ENCODE measurements at places on chromosomes 7 and 10. TPM values are rescaled to one million over a fixed set of nuclear protein-coding genes. Genes with fewer than 3 reads are reported as not detected.

The SPDYE11 gene
- total RNA-seq, result not detected

The NKX6-2 gene
- not detected for total RNA-seq

The RAB11FIP2 gene
- 31.0 TPM for total RNA-seq

The MMP21 gene
- not detected for total RNA-seq

The FZD1 gene
- 20.1 TPM for total RNA-seq

The CTAGE8 gene
- 4.2 TPM for total RNA-seq

GRCh38 chr10:35726846-35727245 lies 84.8 kb upstream of the FZD8 start:
- H3K4me3 ChIP-seq, result no peak overlapping the region
- no peaks in the 10 kb centered on the region for H3K27me3 ChIP-seq
- H3K27ac ChIP-seq, result no peak overlapping the region
- DNase-seq, result no peak
- H3K4me1 ChIP-seq, result no peaks in the 10 kb centered on the region
- no peaks in the 10 kb centered on the region for H3K36me3 ChIP-seq

DNA sequence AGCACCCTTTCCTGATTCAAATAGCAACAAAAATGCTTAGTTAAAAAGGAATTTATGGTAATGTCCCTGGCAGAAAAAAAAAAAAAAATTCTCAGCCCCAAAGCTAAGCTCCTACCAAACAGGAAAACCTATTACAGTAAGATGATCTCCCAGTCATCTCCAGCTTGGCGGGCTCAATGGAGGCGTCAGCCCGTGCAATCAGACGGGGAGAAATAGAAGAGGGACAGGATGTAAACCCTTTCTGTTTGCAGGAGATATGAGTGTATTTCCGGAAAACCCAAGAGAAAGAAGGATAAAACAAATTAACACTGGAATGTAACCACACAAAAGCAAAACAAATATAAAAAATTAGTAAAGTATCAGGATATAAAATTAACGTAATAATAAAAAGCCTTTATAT lies 242.8 kb downstream of the TCERG1L start:
- H3K4me1 ChIP-seq, result no peaks in the 10 kb centered on the region
- H3K27me3 ChIP-seq, result no peaks in the 10 kb centered on the region
- no peaks in the 10 kb centered on the region for H3K36me3 ChIP-seq
- no peak overlapping the region for H3K27ac ChIP-seq
- no peak for DNase-seq

GRCh38 chr10:101781655-101781983 lies 1.6 kb downstream of the NPM3 start:
- no peak overlapping the region for H3K27ac ChIP-seq
- no peak for DNase-seq
- H3K4me3 ChIP-seq, result no peak overlapping the region
- H3K27me3 ChIP-seq, result peaks cover 26% of the 10 kb centered on the region

GRCh38 chr10:128576336-128576735 lies 450.1 kb upstream of the MKI67 start:
- H3K36me3 ChIP-seq, result no peaks in the 10 kb centered on the region
- no peak overlapping the region for H3K4me3 ChIP-seq
- H3K27me3 ChIP-seq, result peaks cover 3% of the 10 kb centered on the region
- DNase-seq, result no peak

DNA sequence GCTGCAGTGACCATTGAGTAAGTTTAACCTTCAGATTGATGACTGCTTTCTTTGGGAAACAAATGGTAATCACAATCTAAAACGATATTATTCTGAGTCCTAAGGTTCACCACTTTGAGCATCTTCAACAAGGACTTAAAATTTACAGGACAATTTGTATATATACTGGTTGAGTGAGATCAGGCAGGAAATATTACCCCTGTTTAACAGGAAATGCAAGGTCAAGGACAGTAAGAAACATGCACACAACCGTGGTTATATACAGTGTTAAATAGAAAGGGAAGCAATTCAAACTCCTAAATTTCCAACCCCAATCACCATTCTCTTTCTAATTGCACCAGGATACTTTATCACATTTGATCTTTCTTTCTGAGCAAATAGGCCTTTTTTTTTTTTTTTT lies 96.1 kb downstream of the ZNF277 start:
- H3K36me3 ChIP-seq, result peaks cover 17% of the 10 kb centered on the region
- H3K27me3 ChIP-seq, result no peaks in the 10 kb centered on the region
- H3K27ac ChIP-seq, result no peak overlapping the region
- no peak overlapping the region for H3K4me3 ChIP-seq

All from lower lobe of right lung (tissue), 2 donors.